ENCODE measurements at places on chromosomes 7 and 10.

GRCh38 chr7:91342346-91342745, 78.1 kb downstream of the FZD1 start:
- DNase-seq: no peak

- DNase-seq: no peak
These were observed 27.5 kb upstream of the EGFR start for GRCh38 chr7:54991341-54991740.

GRCh38 chr7:86301301-86301700, 342.4 kb upstream of the GRM3 start:
- DNase-seq: no peak

DNA sequence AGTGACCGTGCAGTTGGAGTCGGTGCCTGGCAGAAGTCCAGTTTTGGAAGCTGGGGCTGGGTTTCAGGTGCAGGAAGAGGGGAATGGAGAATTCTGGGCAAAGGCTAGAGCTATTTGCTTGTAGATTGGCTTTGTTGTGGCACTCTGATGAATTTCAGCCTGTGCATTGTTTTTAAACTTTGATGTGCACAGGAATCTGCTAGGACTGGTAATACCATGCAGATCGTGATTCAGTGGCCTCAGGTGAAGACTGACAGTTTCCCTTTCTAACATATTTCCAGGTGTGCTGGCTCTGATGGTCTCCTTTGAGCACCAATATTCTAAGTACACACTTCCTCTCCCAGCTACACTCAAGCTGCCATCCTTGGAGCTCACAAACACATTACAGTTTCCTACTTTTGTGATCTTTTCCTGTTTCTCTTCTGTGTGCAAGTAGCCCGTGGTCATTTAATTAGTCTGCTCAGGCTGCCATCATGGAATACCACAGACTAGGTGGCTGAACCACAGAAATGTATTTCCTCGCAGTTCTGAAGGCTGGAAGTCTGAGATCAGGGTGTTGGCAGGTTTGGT, 55.6 kb downstream of the NOC3L start:
- no peak for DNase-seq

DNA sequence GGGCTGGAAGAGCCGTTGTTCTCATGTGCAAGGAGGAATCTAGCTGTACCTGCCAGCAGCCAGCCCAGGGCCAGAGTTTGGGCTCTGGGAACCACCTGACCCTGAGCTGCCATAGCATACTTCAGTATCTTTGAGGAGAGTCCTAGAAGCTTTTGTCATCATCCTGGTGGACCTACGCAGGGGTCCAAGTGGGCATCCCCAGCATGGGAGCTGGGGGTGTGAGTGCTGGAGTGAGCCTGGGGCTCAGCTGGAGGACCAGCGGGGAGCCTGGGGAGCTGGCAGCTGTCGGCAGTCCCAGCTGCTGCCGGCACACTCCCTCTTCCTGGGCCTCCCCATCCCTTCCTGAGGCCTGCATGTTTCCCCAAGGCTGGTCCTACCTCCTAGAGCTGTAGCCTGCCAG, 32.5 kb downstream of the C10orf105 start:
- no peak for DNase-seq
